ENCODE measurements at places on chromosomes 6 and 20. TPM values are rescaled to one million over a fixed set of nuclear protein-coding genes. Genes with fewer than 3 reads are reported as not detected.

DNA sequence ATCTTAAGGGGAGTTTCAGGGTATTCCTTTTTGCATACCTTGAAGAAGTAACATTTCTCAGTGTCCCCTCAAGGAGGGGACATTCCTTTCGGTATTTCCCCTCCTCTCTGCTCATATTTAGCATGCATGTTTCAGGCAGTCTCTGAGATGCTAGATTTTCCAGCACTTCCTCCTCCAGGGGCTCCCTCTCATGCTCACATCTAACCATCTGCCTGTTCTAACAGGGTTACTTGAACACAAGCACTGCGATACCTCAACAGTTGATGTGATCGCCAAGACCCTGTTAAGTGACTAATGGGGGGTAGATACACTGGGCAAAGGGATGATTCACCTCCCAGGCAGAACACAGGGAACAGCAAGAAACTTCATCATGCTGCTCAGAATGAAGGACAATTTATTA lies 12.9 kb upstream of the MCM3 start:
- DNase-seq = no peak
- no peak overlapping the region for H3K4me3 ChIP-seq
- H3K27ac ChIP-seq = no peak overlapping the region
- no peaks in the 10 kb centered on the region for H3K27me3 ChIP-seq
- H3K36me3 ChIP-seq = no peaks in the 10 kb centered on the region

The ATP9A gene
- total RNA-seq = 0.85 TPM

- H3K27ac ChIP-seq = no peak overlapping the region
- H3K4me1 ChIP-seq = no peaks in the 10 kb centered on the region
- no peak for DNase-seq
- no peaks in the 10 kb centered on the region for H3K36me3 ChIP-seq
- H3K27me3 ChIP-seq = no peaks in the 10 kb centered on the region
- H3K4me3 ChIP-seq = no peak overlapping the region
These were observed 53.7 kb downstream of the ZFP64 start for GRCh38 chr20:52137850-52138249.

DNA sequence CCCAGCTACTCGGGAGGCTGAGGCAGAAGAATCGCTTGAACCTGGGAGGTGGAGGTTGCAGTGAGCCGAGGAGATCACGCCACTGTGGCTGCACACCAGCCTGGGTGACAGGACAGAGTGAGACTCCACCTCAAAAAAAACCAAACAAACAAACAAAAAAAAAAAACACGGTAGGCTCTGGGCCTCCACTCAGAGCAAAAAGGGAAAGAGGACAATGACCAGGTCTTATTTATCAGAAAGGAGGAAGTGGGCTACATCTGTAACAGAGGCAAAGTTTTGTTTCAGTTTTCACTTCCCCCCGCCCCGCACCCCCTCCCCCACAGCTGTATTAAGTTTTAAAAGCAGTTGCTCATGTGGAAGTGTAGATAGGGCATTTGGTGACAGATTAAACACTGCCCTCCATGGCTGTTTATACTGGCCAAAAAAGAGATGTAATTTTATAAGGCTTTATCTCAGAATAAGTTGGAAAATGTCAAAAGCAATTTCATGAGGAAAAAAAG lies 114.6 kb downstream of the RCAN2 start:
- peaks cover 7% of the 10 kb centered on the region for H3K4me1 ChIP-seq
- no peaks in the 10 kb centered on the region for H3K36me3 ChIP-seq
- H3K27ac ChIP-seq = no peak overlapping the region
- no peak overlapping the region for H3K4me3 ChIP-seq

The SNAP91 gene
- total RNA-seq = not detected
